Cardiac muscle cell (in vitro differentiated cells and primary cell): ENCODE measurements at places on chromosomes 5 and 9. TPM values are rescaled to one million over a fixed set of nuclear protein-coding genes. Genes with fewer than 3 reads are reported as not detected.

Gene MARCOL
- total RNA-seq = not detected in 2 replicates

Gene TMOD1
- total RNA-seq = 61.4 and 75.7 TPM in 2 replicates

Gene SHISAL2B
- 1.9 TPM in 1 of 2 replicates, not detected in the other for total RNA-seq

Gene CDO1
- 19.0 and 27.1 TPM in 2 replicates for total RNA-seq

Gene IFNK
- total RNA-seq = not detected in 2 replicates

- H3K27ac ChIP-seq = no peak overlapping the region
- no peak overlapping the region for H3K4me3 ChIP-seq
- H3K36me3 ChIP-seq = no peaks in the 10 kb centered on the region
- H3K27me3 ChIP-seq = no peaks in the 10 kb centered on the region
- peaks cover 8% of the 10 kb centered on the region for H3K4me1 ChIP-seq
Measured at GRCh38 chr9:130711469-130711868, 17.9 kb downstream of the EXOSC2 start.

GRCh38 chr9:34746526-34746925, 36.6 kb upstream of the CCL21 start:
- H3K27ac ChIP-seq = no peak overlapping the region
- H3K27me3 ChIP-seq = no peaks in the 10 kb centered on the region
- peaks cover 8% of the 10 kb centered on the region for H3K4me1 ChIP-seq
- no peaks in the 10 kb centered on the region for H3K36me3 ChIP-seq

DNA sequence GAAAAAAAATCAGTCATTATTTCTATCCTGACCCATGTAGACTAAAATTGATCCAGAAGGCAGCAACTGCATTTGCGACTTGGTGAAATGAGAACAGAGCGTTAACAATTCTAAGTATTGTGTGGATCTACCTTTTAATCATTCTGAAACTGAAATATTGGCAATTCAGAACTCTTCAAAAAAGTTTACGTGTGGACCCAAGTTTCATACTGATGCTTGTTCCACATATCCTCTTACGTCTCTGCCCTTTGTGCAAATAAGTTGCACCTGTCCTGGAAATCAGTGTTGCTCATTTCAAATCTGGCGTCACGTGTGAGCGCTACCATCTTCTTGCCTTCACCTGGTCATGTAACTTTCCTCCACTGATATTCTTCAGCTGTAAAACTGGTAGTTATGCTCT, 74.7 kb downstream of the NTRK2 start:
- no peaks in the 10 kb centered on the region for H3K27me3 ChIP-seq
- no peak overlapping the region for H3K4me3 ChIP-seq
- no peaks in the 10 kb centered on the region for H3K36me3 ChIP-seq
- no peak overlapping the region for H3K27ac ChIP-seq
- no peak for DNase-seq

DNA sequence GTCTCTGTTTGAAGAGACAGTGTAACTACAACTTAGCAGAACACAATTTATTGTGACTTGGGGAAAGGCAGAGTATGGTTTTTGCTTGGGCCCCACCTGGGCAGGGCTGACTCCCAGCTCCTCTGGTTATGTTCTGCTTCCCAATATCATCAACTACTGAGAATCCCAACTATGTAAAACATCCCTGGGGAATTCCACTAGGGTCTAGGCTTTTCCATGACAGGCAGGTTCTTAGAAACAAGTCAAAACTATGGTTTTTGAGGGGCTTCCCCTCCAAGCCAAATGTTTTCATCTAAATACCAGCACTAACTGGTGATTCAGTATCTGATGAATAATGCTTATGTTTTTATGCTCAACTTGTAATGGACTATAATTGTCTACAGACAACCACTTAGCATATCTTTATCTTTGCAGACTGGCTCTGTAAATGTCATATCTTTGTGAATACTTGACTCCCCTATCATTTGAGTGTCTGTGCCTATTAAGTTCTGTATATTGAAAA, 409.5 kb downstream of the PDE4D start:
- H3K4me1 ChIP-seq = peaks cover 9% of the 10 kb centered on the region
- DNase-seq = peak; percentile 39
- no peak overlapping the region for H3K4me3 ChIP-seq

DNA sequence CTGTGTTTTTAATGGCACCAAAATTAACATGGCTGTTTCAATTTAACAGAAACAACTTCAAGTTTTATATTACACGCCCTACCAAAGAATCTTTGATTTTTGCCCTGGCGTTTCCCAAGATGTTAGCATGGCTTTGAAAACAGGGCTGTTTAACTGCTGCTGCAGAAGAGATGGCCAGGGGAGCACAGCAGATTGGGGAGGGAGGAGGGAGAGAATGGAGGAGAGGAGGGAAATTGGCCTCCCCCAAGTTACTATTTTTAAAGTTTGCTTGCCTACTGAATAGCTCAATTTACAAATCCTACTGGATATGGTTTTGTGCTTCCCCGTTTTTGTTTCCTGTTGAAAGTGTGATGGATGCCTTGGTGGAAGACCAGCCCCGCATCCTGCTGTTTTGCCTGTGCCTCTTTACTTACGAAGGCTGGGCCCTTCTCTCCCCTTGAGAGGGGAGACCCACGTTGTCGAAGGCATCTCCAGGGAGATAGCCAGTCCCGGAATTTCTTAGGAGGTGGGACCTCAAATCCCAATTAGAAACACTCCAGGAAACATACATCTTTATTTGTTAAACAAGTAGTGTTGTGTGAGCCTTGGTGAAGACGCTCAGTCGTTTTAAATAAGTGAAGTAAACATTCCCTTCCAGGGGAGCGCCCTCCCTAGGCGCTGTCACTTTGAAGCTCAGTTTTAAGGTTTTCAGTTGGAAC, 98.6 kb downstream of the AOPEP start:
- peaks cover 31% of the 10 kb centered on the region for H3K4me1 ChIP-seq
- H3K4me3 ChIP-seq = no peak overlapping the region
- no peak overlapping the region for H3K27ac ChIP-seq
- no peaks in the 10 kb centered on the region for H3K27me3 ChIP-seq
- no peaks in the 10 kb centered on the region for H3K36me3 ChIP-seq

DNA sequence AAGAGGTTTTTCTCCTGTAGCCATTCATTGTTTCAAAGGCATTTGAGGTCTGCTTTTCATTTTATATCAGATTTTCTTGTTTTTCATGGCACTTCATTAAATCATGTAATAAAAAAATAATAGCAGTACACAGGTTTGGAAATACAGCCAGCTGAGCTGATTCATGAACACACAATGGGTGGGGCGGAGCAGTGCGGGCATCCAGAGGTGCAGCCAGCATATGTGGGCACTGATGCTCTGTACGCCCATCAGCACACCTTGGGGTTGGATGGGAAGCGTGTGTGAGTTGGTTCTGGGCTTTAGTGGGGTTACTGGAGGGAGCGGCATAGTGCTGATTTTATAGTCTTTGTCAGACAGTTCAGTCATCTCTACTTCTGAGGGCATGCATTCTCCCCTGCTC, 54.2 kb upstream of the IRX4 start:
- no peaks in the 10 kb centered on the region for H3K36me3 ChIP-seq
- DNase-seq = no peak
- no peak overlapping the region for H3K27ac ChIP-seq
- no peaks in the 10 kb centered on the region for H3K4me1 ChIP-seq
- H3K4me3 ChIP-seq = no peak overlapping the region
- peaks cover 6% of the 10 kb centered on the region for H3K27me3 ChIP-seq

GRCh38 chr9:103789686-103790085, 304.4 kb upstream of the SMC2 start:
- no peak overlapping the region for H3K4me3 ChIP-seq
- no peaks in the 10 kb centered on the region for H3K4me1 ChIP-seq
- H3K27ac ChIP-seq = no peak overlapping the region
- DNase-seq = peak; percentile 1
- H3K36me3 ChIP-seq = no peaks in the 10 kb centered on the region

- no peak overlapping the region for H3K4me3 ChIP-seq
- H3K36me3 ChIP-seq = peaks cover 56% of the 10 kb centered on the region
- H3K27ac ChIP-seq = no peak overlapping the region
- DNase-seq = no peak
- H3K4me1 ChIP-seq = no peaks in the 10 kb centered on the region
Measured at GRCh38 chr9:13122756-13123369, 156.6 kb downstream of the MPDZ start.

- no peak overlapping the region for H3K4me3 ChIP-seq
- no peaks in the 10 kb centered on the region for H3K27me3 ChIP-seq
- H3K4me1 ChIP-seq = peaks cover 19% of the 10 kb centered on the region
- DNase-seq = no peak
- H3K27ac ChIP-seq = no peak overlapping the region
- no peaks in the 10 kb centered on the region for H3K36me3 ChIP-seq
Measured at GRCh38 chr9:91164724-91165520, 196.8 kb downstream of the AUH start.
